ENCODE measurements at places on chromosomes 12 and 14. TPM values are rescaled to one million over a fixed set of nuclear protein-coding genes. Genes with fewer than 3 reads are reported as not detected.

The CLEC2A gene
- total RNA-seq = not detected

The TNFAIP2 gene
- total RNA-seq = 283 TPM

The TEAD4 gene
- 47.4 TPM for total RNA-seq

The ALG10 gene
- total RNA-seq = 4.8 TPM

The SYNDIG1L gene
- 0.03 TPM for total RNA-seq

The THAP2 gene
- total RNA-seq = 4.2 TPM

The GLS2 gene
- 0.18 TPM for total RNA-seq

The LIN7A gene
- total RNA-seq = 0.35 TPM

The HOXC11 gene
- 0.62 TPM for total RNA-seq

The KRT83 gene
- 5.3 TPM for total RNA-seq

The HSPA2 gene
- 30.7 TPM for total RNA-seq

Data from A549 treated with AZD2906 at 1 μM for 4 hours (cell line).